Cerebellum (tissue), 4 donors: ENCODE measurements at places on chromosomes 2 and 18.

DNA sequence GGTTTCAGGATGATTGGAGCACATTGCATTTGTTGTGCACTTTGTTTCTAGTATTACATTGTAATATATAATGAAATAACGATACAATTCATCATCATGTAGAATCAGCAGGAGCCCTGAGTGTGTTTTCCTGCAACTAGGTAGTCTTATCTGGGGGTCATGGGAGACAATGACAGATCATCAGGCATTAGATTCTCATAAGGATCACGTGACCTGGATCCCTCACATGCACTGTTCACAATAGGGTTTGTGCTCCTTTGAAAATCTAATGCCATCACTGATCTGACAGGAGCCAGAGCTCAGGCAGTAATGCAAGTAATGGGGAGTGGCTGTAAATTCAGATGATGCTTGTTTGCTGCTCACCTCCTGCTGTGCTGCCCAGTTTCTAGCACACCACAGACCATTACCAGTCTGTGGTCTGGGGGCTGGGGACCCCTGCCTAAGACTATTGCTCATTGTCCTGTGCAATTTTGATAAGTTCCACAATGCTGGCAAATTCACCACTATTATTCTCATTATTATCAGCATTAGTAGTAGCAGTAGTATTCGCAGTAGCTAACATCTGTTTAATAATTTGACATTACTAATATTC is 428.7 kb upstream of the TNP1 start:
- no peak for DNase-seq

GRCh38 chr2:119431155-119431975 is at the start of gene TMEM37:
TMEM37 (plus strand) TSS chr2:119431854; CDS start chr2:119431904, 50 bp downstream.
- DNase-seq: no peak

GRCh38 chr2:203565076-203565475 is 30.0 kb upstream of the RAPH1 start:
- DNase-seq: no peak

GRCh38 chr18:12608301-12608700 is 49.6 kb downstream of the SPIRE1 start:
- DNase-seq: no peak

GRCh38 chr18:53408271-53408670 is 816.2 kb downstream of the MBD2 start:
- no peak for DNase-seq

DNA sequence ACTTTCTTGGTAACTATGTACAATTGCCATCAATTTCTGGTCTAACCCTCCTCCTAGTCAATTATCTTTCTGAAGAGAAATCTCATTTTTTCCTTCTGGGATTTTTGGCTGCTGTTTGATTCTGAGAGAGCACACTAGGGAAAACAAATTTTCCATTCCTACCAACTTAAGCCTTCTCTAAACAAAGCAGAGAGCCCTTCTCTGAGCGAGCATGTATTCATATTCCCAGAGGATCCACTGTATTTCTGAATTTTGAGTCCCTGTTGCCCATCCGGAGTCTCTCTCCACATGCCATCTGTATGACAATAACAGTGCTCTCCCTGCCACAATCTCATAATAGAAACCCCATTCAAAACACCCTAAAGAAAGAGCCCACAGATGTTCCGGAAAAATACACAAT is 78.5 kb downstream of the MAIP1 start:
- DNase-seq: no peak

GRCh38 chr18:32299484-32299883 is 109.6 kb downstream of the MEP1B start:
- no peak for DNase-seq

GRCh38 chr2:189621781-189622180 is 39.5 kb upstream of the ASNSD1 start:
- no peak for DNase-seq

- no peak for DNase-seq
Observed at GRCh38 chr18:51211552-51211951, 14.1 kb upstream of the MEX3C start.

GRCh38 chr2:31813016-31813415 is 197.8 kb downstream of the MEMO1 start:
- no peak for DNase-seq

GRCh38 chr2:26528836-26529235 is 50.9 kb upstream of the OTOF start:
- no peak for DNase-seq

DNA sequence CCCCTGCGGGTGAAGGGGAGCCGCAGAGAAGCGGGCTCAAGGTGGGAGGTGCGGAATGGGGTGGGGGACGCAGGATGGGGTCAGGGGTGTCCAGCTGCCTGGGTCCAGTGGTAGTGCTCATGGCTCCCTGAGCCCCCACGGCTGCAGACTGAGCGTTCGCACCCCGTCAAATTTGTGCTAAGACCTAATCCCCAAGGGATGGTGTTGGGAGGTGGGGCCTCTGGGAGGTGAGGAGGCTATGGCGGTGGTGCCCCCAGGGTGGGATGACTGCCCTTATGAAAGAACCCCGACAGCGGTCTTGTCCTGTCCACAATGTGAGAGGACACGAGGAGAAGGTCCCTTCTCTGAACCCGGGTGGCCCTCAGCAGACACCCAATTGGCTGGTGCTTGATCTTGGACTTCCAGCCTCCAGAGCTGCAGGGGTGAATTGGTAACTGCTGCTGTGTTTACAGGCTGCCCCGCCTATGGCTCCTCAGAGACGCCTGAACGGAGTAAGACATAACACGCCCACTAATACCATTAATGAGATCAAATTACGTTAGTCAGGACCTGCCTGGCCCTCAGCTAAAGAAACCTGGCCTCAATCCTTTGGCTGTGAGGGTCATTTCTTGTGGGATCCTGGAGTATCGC is 42.6 kb downstream of the PXDN start:
- no peak for DNase-seq

DNA sequence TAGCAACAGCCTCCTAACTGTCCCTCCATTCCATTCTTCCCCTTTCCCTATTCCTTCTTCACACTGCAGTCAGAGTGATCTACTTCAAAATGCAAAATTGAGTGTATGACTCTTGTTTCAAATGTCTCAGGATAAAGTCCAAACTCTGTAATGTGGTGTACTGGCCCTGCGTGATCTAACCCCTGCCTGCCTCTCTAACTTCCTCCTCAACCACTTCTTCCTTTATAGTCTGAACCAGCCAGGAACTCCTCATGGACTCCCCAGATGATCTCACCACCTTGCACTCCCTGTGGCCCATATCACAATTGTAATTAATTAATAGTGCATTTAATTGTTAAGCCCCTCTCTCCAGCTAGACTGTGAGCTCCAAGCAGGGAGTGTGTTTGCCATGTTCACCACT is 3.1 kb upstream of the B3GNT2 start:
- DNase-seq: no peak

DNA sequence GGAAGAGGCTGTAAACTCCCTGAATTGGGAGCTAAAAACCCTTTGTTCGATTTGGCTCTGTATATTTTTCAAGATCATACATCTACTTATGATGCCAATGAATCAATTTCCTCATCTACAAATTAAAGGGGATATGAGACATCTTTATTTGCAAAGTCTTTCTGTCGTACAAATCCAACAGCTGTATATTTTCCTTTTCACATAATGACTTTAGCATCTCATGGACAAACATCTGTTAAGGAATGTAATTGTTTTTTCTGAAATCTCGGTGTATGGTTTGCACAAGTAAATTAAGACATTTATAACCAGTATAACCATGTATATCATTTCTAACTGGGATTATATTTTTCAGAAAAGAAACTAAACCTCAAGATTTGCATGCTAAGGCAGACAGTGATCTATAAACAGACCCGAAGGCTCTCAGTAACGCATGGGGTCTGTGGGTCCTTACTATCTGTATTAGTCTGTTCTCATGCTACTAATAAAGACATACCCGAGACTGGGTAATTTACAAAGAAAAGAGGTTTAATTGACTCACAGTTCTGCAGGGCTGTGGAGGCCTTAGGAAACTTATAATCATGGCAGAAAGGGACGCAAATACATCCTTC is 130.8 kb downstream of the SLC8A1 start:
- DNase-seq: no peak

DNA sequence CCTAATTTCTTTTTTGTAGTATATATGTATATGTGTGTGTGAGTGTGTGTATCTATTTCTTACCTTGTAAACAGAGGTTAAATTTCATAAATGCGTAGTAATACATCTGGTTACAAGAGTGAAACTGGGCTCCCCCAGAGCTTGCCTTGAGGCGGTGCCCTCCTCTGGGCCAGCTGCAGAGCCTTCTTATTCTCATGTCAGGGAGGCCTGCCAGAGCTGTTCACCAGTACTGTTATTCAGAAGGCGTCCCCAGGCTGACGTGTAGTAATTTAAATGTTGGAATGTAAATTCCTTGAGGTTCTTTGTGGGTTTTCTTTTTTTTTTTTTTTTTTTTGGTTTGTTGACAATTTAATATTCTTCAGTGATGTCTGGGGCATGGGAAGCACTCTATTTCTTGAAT is 11.2 kb downstream of the COPS8 start:
- DNase-seq: no peak

GRCh38 chr18:79485788-79486355 is 90.1 kb downstream of the NFATC1 start:
- no peak for DNase-seq

DNA sequence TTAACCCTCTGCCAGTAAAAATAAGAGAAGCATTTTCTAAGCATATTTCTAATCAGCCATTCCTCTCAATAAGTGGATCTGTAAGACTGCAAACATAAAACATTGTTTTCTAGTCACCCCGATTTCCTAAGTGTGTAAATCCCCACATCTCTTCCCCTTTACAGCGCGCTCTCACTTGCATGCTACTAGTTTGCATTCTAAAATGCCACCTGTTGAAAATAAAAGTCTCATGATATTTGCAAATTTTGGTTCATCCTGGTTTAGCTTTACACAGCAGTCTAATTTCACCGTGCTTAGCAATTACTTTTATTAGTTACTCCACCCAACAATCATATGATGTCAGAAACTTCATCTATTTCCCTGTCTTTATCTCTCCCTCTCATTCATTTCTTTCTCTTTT is 1230.7 kb upstream of the ZEB2 start:
- DNase-seq: no peak

DNA sequence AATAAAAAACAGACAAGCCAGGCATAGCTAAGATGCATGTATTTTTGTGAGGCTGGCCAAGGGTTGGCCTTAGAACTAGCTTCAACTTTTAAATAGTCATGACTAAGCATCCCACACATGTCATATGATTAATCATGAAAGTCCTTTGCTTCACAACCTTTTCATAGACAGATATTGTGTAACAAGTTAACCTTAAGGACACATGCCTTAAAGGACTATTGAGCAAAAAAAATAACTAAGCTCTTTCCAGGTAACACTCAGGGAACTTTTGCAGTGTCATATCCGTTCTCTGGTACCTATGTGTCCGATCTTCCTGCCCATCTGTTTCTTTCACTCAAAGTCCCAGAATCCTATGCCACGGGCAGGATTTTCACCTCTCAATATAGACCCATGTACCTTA is 498.4 kb downstream of the STK39 start:
- DNase-seq: no peak

GRCh38 chr18:75714766-75715165 is 287.3 kb upstream of the SMIM21 start:
- DNase-seq: no peak

GRCh38 chr18:71902482-71902881 is 641.7 kb downstream of the CBLN2 start:
- no peak for DNase-seq

DNA sequence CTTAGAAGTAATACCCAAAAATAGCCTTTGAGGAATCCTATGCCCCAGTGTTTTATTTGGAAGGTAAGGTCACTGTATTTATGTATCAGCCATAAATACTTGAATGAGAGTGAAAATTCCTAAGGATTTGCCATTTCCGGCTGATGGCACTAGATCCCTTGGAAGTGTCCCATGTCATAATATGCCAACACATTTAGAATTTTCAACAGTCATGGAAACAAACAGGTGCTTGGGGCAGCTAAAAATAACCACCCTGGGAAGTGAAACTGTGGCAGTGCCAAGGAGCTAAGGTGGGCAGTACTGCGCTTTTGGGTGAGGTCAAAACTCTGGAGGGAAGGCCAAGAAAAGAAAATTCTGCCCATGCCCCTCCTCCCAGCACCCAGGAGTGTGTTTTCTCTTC is 80.2 kb downstream of the TCF7L1 start:
- peak; percentile 28 for DNase-seq

GRCh38 chr2:226461981-226462380 is 337.6 kb downstream of the IRS1 start:
- no peak for DNase-seq

GRCh38 chr18:75049455-75049789 is 159.5 kb downstream of the PTGR3 start:
- DNase-seq: no peak

DNA sequence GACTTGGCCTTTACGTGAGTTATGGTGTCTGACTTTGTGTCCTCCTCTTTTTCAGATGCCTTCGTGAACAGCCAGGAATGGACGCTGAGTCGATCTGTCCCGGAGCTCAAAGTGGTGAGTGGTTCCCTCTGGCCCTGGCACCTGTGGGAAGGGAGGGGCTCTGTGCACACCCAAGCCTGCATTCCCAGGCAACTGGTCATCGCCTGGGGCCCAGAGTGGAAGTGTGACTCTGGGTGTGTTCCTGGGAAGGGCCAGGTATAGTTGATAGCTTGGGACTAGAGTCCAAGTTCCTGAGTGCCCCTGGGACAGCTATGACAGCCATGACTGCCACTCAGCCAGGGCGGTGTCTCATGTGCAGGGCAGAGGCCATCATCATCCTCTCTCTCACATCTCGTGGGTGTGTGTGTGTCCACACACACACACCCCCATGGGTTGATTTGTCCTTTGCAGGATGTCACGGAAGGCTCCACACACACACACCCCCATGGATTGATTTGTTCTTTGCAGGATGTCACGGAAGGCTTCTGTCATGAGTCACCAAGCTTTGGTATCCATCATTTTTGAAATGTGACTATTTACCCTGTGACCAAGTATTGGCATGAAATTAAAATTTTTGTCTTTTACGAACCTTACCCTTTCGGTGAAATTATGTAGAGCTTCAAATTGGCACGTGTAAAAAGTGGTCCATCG is 215.4 kb downstream of the AGAP1 start:
- DNase-seq: no peak

DNA sequence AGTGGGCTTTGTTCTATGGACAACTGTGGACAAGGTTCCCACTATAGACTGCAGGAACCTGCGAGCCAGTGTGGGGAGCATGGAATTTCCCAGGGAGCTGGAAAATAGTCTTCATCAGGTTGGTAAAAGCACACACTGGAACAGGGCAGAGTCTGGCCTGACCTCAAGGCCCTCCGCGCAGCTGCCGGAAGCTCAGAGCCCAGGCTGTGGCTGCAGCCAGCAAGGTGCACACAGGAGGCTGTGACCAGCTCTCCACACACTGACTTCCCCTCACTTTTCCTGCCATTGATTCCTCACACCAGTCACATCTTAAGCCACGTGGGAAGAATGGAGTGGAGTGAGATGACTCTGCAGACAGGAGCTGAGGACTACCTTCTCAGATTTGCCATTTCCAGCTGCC is 19.1 kb downstream of the MAL start:
- DNase-seq: no peak

DNA sequence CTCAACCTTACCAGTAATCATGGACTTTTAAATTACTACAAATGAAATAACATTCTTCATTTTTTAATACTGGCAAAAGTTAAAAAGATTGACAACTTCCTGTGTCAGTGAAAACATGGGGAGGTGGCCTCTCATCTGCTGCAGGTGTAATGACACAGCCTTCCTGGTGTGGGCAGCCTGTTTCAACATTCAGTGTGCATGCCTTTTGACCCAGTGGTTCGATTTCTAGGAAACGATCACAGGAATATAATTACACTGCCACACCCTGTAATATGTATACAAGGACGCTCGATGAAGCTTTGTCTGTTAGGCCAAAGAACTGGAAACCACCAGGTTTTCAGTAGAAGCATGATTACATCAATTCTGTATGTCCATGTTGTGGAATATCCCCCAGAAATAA is 68.7 kb downstream of the MTHFD2 start:
- peak; percentile 24 for DNase-seq
